ENCODE measurements at places on chromosomes 12 and 14. TPM values are rescaled to one million over a fixed set of nuclear protein-coding genes. Genes with fewer than 3 reads are reported as not detected.

- no peak for DNase-seq
Observed at GRCh38 chr12:116651089-116651488, 86.8 kb downstream of the SPRING1 start.

- no peak for DNase-seq
Observed at GRCh38 chr12:54734196-54734950, 86.2 kb upstream of the DCD start.

- DNase-seq, result no peak
Observed at GRCh38 chr12:116535241-116535640, 23.9 kb upstream of the MAP1LC3B2 start.

DNA sequence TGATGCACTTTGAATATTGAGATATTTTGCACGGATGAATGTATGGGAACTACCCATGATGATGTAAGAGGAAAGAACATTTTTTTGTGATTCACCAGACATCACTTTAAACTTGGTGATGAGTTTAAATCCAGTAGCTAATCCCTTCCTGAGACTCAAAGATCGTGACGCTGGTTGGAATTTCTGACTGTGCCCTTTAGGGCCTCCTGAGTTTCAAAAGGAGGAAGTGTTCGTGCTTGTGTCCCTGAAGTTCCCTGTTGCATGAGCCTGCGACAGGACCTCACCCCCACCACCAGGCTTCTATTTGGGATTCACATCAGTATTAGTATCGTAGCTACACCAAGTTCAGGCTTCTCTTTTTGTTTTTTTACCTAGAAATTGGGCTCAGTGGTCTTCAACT, 18.6 kb upstream of the RIN3 start:
- no peak for DNase-seq

DNA sequence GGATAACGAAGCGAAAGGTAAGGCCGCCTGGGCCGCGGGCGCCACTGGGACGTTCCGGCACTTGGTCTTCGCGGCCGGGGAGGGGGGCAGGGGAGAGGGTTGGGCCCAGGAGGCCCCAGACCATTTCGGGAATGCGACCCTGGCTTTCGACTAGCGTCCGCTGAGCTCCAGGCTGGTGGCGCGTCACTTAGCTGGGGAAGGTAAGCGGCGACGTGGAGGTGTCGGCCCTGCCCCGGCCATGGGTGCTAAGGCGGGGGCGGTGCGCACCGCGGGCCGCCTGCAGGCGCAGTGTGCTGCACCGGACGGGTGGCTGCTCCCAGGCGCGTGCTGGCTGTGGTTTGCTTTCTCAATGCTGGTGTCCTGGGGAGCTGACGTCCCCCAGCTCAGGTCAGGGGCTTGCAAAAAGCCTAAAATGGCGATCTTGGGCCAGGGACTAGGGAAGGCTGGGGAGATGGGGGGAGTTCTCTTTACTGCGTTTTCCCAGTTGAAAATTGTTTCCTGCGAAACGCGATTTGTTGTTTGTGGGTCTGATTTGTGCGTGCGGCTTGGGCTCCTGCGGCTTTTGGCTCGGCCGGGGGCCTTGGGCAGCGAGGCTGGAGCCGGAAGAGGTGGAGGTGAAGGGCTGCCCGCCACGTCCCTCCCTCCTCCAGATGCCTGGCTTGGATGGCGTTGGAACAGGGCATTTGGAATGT, 1.2 kb downstream of the HOXC10 start:
- DNase-seq, result no peak

- peak; percentile 29 for DNase-seq
Observed at GRCh38 chr14:102140027-102140749, 491 bp downstream of the WDR20 start.

DNA sequence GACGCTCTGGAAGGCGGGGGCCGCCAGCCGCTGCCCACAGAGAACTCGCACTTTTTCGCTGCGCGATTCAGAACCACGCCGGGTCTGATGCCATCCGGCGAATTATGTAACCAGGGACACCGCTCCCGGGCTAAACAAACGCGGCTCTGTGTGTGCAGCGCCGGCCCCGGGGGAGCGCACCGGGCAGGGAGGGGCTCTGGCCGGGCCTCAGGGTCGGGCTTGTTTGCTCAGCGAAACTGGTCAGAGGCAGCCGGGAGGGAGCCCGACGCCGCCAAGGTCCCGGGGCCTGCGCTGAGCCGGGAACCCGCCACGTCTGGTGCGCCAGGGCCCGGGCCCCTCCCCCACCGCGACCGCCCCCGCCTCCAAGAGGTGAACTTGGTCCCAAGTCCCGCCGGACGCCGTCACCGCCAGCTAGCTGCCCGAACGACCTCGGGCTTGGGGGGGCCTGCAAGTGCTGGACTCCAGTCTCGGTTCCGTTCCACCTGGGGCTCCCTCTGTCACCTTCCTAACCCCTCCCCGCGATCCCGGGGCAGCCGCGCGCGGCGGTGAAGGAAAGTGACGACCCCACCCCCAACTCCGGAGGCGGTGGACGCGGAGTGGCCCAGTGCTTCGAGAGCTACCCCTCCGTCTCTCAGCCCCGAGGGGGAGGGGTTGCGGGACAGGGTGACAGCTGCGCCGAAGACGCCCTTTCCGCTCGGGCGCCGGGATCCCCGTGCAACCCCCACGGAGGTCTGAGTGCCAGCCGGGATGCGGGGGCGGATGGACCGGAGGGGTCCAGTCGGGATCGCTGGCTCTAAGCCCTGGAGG, 848 bp downstream of the CTDSP2 start:
- DNase-seq, result peak; percentile 65

DNA sequence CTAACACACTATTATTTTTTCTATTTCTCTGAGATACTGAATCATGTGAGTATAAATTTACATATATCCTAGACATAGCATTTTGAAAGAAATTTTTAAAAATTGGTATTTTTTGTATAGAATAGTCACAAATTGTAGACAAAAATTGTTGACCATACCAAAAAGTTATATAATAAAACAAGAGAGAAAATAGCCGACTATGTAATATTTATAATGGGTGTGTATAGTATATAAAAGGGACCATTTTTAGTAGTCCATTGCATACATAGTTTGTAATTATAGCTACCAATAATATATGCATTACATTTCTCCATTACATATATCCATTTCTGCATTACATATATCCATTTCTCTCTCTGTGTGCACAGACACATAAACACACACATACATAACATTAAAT, 590.2 kb downstream of the TMTC2 start:
- DNase-seq, result no peak

GRCh38 chr12:121713257-121713777, 765 bp downstream of the TMEM120B start:
- DNase-seq, result peak; percentile 53

- DNase-seq, result no peak
Observed at GRCh38 chr14:31819281-31819680, 257.8 kb upstream of the ARHGAP5 start.

- DNase-seq, result peak; percentile 55
Observed at GRCh38 chr14:105087963-105088811, 23.0 kb upstream of the GPR132 start.

DNA sequence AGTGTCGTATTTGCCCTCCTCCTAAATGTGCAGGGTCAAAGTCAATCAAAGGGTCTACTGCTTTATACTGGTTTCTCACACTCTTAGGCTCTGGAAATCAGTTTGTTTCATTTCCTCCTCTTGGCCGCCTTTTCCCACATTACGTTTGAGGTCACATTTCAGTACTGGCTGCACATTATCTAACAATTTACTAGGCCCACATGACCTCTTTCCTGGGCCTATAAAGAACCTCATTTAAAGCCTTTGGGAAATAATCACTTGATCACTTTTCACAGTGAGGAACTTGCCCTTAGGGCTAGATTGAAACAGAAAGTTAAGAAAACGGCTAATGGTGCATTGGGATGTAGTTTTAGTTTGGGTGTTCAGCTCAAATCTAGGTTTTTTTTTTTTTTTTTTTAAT, 497.5 kb downstream of the RERGL start:
- DNase-seq, result no peak

DNA sequence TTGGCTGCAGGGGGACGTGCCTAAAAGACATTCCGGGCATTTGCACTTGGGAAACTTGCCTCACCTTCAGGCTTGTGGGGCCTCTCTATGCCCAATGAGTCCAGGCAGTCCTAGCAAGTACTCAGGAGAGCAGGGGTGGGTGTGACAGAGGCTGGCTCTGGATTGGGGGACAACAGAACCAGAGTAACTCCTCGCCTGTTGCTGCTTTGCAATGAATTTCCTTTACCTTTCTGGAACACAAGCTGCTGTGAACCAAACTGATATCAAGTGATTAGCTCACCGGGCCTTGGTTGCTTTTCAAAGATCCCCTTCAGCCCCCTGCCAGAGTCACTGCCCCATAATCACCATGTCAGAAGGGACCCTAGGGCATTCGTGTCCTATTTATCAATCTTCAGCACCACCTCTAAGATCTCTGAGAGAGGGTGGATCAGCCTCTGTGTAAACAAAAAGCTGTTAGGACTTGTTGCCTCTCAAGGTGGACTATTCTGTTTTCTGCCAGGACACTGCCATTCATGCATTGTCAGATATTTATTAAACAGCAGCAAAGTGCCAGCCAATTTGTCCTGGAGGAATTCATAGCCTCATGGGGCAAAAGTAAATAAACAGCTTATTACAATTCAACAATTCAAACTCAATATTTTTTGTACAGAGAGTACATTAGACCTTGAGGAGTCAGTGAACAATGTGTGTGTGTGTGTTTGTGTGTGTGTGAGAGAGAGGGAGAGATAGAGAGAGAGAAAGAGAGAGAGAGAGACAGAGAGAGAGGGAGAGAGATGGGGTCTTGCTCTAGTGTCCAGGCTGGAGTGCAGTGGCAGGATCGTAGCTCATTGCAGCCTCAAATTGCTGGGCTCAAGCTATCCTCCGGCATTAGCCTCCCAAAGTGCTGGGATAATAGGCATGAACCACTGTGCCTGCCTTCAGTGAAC, 11.3 kb downstream of the NFATC4 start:
- no peak for DNase-seq

DNA sequence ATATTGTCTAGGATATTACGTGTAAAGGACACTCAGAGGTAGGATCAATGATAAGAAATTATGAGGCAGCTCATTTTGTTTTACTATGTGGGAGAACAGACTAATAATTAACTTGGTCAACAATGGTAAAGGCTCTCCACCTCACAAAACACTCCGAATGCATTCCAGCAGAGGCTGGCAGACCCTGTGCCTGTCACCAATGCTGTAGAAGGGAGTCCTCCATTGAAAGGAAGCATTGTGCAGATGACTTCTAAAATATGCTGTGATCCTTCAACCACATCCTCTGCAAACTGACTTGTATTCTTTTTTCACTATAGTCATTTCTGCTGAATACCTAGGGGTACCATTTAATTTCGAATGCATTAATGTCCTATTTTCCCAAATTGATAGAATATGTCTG, 119.6 kb upstream of the EEA1 start:
- no peak for DNase-seq

DNA sequence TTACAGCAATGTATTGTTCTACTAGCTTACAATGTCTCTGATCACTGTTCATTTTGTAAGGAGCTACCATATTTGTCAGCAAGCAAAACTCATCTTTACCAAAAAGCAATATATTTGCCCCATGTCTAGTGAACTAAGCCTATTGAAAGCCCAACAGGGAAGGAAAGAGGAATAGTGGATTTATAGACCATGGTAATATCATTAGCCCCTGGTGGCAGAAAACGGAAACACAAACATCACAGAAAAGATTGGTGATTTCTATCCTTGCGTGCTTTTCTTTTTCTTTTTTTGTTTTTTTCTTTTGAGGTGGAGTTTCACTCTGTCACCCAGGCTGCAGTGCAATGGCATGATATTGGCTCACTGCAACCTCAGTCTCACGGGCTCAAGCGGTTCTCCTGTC, 1562.4 kb upstream of the TMEM132C start:
- no peak for DNase-seq

DNA sequence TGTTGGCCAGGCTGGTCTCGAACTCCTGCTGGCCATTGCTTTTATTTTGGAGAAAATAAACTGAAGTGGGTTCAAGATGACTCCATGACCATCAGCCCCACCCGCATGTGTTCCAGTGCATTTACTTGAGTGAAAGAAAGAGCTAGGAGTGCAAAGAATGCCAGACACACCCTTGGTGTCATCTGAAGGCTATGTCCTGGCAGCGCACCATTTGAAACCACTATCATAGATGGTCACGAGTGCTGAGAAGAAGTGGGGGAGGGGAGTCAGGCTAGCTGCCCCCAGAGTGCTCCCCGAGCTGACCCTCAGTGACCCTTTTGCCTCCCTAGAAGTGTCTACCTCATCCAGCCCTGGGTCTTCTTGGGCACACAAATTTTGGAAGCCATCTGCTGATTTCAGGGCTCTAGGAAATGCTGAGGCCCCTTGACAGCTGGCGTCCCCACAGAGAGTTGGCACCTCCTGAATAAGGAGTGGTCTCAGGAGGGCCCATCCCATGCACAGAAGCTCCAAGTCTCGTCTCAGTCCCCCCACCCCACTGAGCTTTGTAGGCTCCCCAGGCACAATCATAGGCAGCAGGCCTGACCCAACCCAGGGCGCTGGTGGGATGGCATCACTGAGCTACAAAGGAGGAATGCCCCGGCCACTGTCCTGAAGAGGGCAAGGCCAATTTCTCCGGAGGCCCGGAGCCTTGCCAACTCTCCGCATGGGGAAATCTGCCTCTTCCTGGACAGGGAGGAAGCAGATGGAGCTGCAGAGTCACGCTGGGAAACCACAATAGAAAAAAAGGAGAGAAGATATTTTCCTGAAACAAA, 28.0 kb downstream of the PXN start:
- DNase-seq, result peak; percentile 68

Gene DLGAP5
- total RNA-seq, result 9.9 TPM

Gene SOX5
- total RNA-seq, result 27.2 TPM

Gene SYNDIG1L
- not detected for total RNA-seq

Gene FAIM2
- total RNA-seq, result 4.7 TPM

Gene ESPL1
- total RNA-seq, result 108 TPM

Gene TAS2R42
- total RNA-seq, result not detected

Gene TAS2R14
- total RNA-seq, result 3.4 TPM

Gene SLCO1B1
- not detected for total RNA-seq

Gene WSCD2
- total RNA-seq, result not detected

Gene PRR4
- total RNA-seq, result 5.8 TPM

Gene GPD1
- total RNA-seq, result 177 TPM

Gene HCAR1
- total RNA-seq, result not detected

Gene MDP1
- 17.5 TPM for total RNA-seq

Gene C3AR1
- total RNA-seq, result 1.7 TPM

Gene MAP1LC3B2
- total RNA-seq, result not detected

Gene PRICKLE1
- 12.6 TPM for total RNA-seq

Gene TESPA1
- 1.2 TPM for total RNA-seq

Gene LMNTD1
- not detected for total RNA-seq

All from Peyer's patch (tissue), 4 donors.